WERI-Rb-1 (cell line): ENCODE measurements at places on chromosomes 6 and 20.

GRCh38 chr6:43667245-43668150 lies 20.1 kb downstream of the MRPS18A start:
- DNase-seq, result peak; percentile 95

DNA sequence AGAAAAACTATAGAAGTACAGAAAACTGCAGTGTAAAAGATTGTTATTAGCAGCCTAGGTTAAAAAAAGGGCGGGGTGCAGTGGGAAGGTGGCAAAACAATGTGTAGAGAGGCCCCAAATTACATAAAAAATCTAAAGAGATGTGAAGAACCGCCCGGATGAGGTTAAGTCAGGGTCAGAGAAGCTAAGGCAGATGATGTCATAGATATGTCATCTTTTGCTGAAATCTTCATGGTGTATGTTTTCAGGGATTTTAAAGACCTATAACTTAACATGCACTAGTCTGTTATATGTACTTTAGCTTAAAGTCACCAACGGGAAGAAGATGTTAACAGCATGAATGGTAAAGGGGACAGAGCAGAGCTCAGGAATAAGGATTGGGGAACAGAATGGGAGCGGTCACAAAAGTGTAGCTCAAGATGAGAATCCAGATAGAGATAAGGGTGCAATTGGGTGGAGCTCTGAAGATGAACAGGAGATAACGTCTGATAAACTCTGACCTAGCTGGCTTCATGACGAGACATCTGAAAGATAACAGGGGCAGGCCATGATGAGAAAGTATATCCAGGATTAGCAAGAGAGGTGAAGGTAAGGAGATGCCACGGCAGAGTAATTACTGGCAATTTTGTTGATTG lies 83.4 kb downstream of the TFAP2A start:
- no peak for DNase-seq

DNA sequence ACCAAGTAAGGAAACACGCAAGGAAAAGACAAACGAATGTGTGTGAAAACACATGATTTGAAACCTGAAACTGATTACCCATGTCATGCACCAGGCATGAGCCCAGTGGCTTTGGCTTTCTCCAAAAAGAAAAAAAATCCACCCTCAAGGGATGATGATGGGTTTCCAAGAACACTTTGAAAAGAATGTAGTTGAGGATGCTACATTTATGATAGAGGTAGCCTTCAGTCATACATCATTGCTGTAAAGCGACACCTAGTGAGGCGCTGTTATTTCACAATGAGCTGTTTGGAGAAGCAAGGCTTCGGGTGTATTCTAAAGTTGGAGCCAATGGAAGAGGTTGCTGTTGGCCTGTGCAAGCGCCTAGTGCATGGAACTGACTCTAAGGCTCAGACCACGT lies 124.9 kb downstream of the SCML4 start:
- no peak for DNase-seq

DNA sequence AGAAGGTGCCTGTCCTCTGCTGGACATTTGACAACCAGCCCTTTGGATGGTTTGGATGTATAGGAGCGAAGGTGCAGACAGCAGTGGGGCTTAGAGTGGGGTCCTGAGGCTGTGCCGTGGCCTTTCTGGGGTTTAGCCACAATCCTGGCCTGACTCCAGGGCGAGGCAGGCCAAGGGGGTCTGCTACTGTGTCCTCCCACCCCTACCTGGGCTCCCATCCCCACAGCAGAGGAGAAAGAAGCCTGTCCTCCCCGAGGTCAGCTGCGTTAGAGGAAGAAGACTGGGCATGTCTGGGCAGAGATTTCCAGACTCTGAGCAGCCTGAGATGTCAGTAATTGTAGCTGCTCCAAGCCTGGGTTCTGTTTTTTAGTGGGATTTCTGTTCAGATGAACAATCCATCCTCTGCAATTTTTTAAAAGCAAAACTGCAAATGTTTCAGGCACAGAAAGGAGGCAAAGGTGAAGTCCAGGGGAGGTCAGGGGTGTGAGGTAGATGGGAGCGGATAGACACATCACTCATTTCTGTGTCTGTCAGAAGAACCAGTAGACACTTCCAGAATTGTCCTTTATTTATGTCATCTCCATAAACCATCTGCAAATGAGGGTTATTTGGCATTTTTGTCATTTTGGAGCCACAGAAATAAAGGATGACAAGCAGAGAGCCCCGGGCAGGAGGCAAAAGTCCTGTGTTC lies 1.3 kb upstream of the CDKN1A start:
- DNase-seq, result peak; percentile 73

- DNase-seq, result no peak
Measured at GRCh38 chr20:63328026-63328700, 33.0 kb downstream of the CHRNA4 start.

DNA sequence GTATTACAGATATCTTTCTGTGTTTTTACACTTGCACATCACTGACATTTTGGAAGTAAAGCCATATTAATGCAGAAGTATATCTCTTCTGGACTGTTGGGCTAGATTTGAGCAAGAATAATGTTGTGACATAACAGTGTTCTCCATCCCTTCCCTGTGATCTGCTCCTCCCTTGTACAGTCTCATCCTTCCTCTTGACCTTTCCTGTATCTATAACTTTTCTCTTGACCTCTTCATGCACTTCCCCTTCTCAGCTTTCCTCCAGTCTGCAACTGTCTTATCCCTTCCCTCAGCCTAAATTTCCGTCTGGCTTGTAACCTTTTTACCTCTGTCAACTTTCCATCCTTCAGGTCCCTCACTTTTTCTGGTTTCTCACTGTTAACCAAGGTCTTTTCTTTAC lies 29.8 kb downstream of the NCOA3 start:
- no peak for DNase-seq

- DNase-seq, result peak; percentile 14
Measured at GRCh38 chr20:25669826-25670422, 26.7 kb downstream of the ZNF337 start.

DNA sequence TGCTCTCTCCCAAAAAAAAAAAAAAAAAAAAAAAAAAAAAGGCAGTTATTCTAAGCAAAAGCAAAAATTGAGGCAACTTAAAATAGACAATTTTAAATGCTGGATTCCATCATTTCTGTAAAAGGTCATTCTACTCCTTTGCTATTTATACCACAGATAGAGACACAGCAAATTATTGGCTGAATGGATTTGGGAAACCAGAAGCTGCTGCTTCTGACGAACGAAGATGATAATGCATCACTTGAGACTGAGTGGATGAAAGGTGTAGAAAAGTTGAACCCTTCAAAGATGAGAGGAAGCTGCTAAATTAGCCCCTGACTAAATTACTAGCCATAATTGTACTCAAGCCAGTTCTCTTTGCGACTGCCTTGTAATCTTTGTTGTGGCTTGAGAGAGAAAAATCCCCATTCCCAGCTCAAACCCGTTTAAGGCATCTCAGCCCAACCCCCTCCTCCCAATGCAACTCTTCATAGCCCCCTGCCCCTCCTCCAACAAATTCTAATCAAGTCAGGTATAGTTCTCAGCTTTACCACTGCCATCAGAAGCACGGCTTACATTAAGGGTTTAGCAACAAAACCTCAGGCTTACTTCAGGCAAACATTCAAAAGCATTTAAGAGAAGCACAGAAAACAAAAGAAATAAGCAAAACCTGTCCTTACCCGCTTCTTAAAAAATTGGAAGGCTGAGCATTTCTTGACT lies 1.0 kb downstream of the SGK1 start:
- no peak for DNase-seq

- DNase-seq, result no peak
Measured at GRCh38 chr6:72683797-72684196, 61.9 kb downstream of the KCNQ5 start.

GRCh38 chr6:127207591-127208120 lies 59.0 kb upstream of the RNF146 start:
- DNase-seq, result no peak

- no peak for DNase-seq
Measured at GRCh38 chr6:169510871-169511270, 191.0 kb downstream of the WDR27 start.

DNA sequence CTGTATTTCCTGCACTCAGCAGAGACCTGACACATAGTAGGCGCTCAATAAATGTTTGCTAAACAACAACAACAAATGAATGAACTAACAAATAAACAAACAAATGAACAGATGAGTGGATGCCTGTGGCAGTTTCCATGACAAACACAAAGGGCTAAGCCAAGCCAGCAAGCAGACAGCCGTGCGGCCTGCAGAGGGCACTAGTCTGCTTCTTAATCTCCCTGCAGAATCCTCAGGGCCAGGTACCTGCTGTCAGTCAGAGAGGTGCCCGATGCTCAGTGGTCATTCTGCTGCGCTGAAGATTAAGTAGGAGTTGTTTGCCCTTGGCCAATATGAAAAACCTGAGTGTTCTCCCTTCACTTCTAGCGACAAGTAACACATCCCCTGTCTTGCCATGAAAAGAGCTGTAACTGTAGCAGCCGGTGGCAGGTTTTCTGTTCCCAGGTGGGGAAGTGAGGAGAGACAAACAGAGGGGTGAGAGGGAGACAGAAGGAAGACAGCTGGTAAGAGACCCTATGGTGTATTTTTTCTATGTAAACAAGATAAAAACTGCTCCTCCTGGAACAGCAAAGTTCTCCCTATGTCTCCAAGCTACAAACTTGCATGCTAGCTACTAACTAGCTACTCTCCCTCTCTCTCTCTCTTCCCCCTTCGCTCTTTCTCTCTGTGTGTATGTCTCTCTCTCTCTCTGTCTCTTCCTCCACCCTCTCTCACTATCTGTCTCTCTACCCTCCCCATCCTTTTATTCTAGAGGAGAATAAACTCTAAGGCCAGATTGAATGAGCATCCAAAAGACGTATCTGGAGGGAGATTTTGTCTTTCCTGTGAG lies at the start of gene MC3R:
TSS of gene MC3R (plus strand) at position 779 of the 829 bp plus-strand sequence. CDS start 112 bp downstream, outside the sequence.
- peak; percentile 61 for DNase-seq

- DNase-seq, result no peak
Measured at GRCh38 chr20:34365765-34366213, 2.7 kb downstream of the ITCH start.

GRCh38 chr6:70547905-70548304 lies 18.8 kb upstream of the SDHAF4 start:
- no peak for DNase-seq

GRCh38 chr6:52233975-52234823 lies 10.1 kb downstream of the IL17F start:
- peak; percentile 76 for DNase-seq

GRCh38 chr20:32018269-32019155 lies 8.3 kb downstream of the CCM2L start:
- peak; percentile 97 for DNase-seq

DNA sequence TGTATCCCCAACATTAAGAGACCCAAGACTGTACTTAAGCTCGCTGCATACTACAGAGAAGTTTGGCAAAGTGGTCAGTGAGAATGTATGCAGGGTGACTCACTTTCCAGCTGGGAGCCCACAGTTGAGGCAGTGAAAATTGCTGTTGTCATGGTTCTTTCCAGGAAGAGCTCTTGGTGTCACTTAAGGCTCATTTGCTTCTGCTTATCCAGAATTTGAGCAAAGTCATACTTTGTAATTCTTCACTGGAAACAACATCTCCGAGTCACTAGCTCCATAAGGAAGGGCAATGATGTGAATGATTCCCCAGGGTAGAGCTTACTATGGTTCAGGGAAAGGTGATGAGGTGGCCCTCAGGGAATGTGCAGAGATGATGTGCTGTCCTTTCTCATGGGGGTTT lies 65.4 kb upstream of the FBXL4 start:
- no peak for DNase-seq

DNA sequence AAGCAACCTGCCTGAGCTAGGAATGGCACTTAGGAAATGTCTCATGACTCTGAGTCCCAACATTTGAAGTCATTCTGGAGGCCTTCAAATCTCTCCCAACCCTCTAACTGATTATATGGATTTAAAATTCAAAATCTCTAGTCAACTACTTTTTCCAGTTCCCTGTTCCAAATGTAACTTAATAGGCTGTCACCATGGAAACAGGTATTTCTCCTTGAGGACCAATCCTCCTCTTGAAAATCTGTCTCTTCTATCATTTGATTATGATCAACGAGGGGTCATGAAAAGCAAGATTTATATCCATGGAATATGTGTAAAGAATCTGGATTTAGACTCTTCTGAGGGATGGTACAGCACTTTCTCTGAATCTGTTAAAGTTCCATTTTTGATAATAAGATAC lies 127.3 kb upstream of the DTNBP1 start:
- DNase-seq, result no peak

GRCh38 chr6:1594445-1595200 lies 15.1 kb upstream of the FOXC1 start:
- DNase-seq, result no peak

GRCh38 chr6:137866200-137866913 lies 702 bp upstream of the TNFAIP3 start:
- DNase-seq, result no peak

DNA sequence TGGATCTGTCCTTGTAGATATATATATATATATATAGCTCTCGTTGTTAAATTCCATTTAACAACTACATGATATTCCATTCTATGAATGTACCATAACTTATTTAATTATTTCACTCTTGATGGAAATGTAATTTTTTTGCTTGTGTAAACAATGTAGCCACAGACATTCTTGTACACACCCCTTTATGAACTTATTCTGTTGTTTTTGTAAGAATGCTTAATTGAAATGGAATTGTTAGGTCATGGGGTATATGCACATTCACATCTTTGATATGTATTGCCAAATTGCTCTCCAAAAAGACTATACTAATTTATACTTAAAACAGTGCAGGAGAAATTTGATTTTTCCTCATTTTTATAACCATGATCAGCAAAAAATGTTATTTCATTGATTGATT lies 67.2 kb downstream of the MAP3K4 start:
- DNase-seq, result no peak
